ENCODE measurements at places on chromosomes 11 and 22. TPM values are rescaled to one million over a fixed set of nuclear protein-coding genes. Genes with fewer than 3 reads are reported as not detected.

DNA sequence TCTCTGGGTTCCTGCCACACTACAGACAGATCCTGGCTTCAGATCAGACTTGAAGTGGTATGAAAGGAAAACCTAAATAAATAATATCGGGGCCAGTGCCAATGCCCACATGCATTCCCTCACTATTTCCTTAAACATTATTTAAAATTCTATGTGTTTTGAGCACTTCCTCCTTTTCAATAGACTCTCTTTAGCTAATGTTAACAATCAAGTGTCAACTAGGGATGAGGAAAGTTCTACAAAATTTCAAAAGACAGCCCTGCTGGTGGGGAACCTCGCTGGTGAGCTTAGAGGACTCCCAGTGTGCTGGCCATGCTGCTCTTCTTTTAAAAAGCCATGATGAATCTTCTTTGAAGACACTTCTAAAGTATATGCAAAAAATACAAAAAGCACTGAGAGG is 87.5 kb downstream of the ENTHD1 start:
- no peak for DNase-seq

- no peak for DNase-seq
Measured at GRCh38 chr11:47111318-47111804, 65.3 kb downstream of the ARFGAP2 start.

DNA sequence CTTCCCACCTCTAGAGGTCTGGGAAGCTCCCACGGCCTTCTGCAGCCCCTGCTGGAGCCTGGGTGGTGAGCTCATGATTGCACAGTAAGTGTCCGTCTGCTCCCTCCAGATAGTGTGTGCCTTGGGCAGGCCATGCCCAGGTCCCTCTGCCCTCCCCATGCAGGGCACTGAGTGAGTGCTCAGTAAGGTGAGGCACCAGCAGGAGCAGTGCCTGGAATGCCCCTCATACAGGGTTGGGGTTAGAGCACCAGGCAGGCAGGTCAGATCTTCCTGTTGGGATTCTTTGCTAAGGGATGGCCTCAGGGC is 50.3 kb downstream of the NAT10 start:
- DNase-seq: no peak

- DNase-seq: peak; percentile 31
Measured at GRCh38 chr11:124717786-124718651, 21.7 kb upstream of the NRGN start.

Gene GSTT2B
- 4.9 TPM for total RNA-seq
